Activated gamma-delta T cell treated with Interleukin-2 at 50 U/mL for 16 hours (primary cell): ENCODE measurements at places on chromosomes 16 and 17.
A peak's percentile ranks its signal among the peaks of the same experiment; 100 is the strongest.

GRCh38 chr17:28097901-28098300 is 55.4 kb downstream of the NLK start:
- no peak for DNase-seq

GRCh38 chr16:31033709-31034492 is 543 bp downstream of the STX4 start:
- DNase-seq, result peak; percentile 84

- DNase-seq, result no peak
Observed at GRCh38 chr17:43536236-43536992, 9.7 kb downstream of the ETV4 start.

DNA sequence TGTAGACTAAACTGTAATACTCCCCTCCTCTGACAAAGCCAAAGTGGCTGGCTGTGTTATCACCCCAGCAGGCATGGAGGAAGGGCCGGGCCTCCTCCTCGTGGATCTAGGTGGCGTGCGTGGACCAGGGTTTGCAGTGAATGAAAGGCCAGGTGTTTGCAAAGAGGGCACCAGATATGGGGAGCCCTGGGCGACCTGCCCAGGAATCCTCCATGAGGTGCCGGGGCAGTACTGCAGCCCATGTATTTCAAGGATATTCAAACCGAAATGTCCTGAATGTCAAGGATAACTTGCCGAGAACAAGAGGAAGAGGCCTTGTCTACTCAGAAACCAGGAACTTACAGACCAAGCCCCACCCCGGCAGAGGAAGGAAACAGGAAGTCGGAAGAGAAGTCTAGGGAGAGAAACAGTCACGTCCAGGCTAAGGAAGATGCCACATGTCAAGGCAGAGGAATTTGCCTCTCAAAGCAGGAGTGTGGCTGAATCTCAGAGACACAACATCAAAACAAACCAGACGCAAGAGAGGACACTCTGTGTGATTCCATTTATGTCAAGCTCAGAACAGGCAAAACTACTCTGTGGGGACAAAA is 13.7 kb upstream of the OSGIN1 start:
- DNase-seq, result no peak

DNA sequence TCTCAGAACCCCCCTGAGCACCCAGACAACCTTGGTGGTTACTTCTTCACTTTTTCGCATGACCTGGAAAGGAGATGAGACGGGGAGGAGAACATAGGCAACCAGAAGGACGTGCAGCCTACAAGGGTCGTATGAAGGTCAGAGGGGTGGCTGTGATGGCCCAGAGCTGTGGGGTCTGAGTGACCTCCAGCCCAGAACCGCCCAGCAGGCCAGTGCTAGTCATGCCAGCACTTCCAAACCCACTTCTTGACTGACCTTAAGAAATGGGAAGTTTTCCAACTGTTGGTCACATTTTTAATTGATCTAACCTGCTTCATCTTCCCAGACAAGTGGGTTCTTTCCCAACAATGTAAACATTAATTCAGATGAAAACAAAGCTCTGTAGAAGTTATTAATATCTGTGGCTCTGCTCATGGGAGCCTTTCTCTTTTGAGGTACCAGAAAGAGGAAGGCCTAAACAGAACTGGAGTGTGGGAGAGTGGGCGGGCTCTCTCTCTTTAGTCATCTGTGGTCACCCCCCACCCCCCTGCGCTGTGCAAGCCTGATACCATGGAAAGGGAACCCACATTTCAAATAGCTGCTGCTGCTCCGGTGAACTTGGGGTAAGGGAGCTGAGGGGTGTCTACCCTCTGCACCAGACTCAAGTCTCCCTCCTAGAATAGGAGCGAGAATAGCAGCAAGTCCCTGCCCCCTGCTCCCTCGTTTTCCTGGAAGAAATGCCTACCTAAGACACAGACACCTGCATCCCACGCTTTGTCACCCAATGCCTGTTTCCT is 101.6 kb downstream of the RAB11FIP4 start:
- no peak for DNase-seq

GRCh38 chr17:49090878-49091594 is 41.5 kb upstream of the B4GALNT2 start:
- DNase-seq, result no peak

GRCh38 chr17:51840688-51841087 is 317.8 kb downstream of the CA10 start:
- no peak for DNase-seq

- no peak for DNase-seq
Observed at GRCh38 chr17:59572301-59572924, 7.0 kb downstream of the DHX40 start.

GRCh38 chr17:50367401-50367800 is 5.6 kb downstream of the MRPL27 start:
- DNase-seq, result no peak

DNA sequence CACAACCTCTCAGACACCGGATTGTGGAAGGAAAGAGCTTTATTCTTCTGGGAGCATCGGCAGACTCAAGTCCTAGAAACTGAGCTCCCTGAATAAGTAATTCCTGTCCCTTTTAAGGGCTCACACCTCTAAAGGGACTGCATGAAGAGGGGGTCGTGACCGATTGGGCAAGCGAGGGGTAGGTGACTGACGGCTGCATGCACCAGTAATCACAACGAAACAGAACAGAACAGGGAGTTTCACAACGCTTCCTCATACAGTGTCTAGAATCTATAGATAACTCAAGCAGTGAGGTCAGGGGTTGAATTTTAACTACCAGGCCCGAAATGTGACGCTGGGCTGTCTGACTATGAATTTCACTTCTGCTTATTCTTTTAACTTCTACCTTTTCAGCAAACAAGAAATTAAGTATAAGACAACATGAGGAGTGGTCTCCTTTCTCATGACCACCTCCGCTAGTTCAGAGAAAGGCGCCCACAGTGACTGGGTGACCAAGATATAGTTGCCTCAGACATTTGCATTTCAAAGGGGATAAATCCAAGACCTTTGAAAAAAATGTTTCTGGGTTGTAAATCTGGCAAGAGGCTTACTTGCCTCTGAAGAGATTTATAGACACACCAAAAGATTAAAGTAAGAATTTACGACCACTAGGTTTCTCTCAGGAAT is 88.4 kb upstream of the ATF7IP2 start:
- DNase-seq, result no peak

DNA sequence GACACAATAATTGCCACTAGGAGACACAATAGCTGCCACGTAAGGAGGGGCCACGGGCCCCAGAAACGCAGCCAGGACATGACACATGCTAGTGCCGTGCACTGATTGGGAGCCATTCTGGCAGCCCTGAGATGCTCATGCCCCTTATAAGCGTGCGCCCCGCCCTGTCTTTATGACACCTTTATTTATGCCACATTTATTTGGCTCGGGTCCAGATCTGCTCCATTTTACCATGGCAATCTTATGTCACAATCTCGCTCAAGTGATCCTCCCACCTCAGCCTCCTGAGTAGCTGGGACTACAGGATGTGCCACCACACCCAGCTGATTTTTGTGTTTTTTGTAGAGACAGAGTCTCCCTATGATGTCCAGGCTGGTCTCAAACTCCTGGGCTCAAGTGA is 43.8 kb upstream of the NF1 start:
- no peak for DNase-seq

DNA sequence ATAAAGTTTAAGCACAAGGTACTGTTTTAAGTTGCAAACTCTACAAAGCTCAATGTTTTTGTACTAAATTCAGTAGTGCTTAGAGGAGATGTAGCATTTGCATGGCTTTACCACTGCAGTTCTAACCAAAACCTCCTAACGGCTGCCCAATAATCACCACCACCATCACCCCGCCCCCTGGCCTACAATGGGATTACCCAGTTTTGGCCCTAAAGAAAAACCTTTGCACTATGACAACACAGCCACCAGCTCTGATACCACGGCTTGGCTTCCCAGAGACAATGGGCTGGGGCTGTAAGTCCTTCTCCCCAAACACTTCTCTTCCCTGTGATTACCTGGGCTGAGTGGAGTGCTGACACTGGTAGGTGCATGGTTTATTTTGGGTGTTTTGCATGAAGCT is 58.4 kb upstream of the MTMR4 start:
- no peak for DNase-seq

DNA sequence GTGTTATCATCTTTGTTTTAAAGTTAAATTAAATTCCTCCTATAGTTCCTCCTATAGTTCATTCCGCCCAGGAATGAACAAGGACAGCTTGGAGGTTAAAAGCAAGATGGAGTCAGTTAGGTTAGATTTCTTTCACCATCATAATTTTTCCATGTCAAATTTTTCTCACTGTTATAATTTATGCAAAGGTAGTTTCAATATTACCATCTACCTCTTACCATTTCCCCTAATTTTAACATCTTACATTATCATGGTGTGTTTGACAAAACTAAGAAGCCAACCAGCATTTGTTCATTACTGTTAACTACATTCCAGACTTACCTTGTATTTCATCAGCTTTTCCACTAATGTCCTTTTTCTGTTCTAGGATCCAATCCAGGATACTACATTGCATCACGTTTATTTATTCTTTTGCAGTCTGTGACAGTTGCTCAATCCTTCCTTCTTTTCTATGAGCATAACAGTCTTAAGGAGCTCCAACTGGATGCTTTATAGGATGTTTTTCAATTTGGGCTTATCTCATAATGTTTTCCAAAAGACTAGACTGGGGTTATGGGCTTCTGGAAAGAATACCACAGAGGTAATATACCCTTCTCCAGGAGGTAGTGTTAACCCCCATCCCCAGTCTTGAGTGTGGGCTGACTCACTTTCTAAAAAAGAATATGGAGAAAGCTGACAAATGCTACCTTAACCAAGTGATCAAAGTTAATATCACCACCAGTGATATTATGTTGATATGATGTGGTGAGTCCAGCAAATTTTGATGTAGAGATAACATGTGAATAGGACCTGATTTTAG is 158.5 kb downstream of the PPM1E start:
- DNase-seq, result no peak

DNA sequence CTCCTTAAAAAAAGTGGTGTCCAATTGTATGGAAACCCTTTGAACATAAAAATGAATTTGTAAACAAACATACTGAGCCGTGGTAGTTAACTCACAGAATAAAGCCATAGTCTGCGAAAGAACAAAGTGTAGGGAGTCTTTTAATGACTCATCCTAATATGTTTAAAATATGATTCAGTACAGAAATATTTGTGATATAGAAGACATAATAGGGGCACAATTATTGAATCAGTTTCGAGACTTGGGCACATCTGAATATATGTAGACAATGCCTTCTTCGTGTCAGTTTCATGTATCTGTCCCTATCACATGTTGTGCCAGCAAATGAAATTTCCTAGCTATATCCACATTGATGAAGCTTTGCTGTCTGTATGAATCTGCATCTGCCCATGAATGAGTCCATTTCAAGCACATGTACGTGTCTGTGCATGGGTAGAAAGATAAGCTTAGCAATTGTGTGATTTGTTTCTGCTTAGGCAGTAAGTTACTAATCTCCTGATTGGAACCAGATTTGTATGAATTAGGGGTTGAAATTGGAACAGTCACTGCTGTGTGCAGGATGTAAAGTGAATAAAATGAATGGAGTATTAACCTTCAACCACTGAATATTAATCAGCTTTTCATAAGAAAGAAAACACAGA is 112.5 kb upstream of the SOX9 start:
- DNase-seq, result no peak

- no peak for DNase-seq
Observed at GRCh38 chr17:48123111-48123510, 15.5 kb downstream of the SNX11 start.

DNA sequence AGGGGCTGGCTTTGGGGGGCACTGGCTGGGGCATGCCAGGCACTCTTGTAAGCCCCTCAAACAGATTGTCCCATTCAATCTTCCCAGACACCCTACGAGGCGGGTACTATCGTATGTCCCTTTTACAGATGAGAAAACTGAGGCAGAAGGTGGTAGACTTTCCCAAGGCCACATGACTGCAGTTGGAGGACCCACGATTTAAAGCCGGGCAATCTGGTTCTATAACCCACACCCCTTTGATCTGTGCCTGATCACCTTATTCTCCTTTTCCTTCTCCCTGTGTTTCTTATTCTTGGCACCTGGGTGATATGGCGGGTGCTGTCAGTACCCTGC is 146.3 kb upstream of the IRX3 start:
- no peak for DNase-seq

DNA sequence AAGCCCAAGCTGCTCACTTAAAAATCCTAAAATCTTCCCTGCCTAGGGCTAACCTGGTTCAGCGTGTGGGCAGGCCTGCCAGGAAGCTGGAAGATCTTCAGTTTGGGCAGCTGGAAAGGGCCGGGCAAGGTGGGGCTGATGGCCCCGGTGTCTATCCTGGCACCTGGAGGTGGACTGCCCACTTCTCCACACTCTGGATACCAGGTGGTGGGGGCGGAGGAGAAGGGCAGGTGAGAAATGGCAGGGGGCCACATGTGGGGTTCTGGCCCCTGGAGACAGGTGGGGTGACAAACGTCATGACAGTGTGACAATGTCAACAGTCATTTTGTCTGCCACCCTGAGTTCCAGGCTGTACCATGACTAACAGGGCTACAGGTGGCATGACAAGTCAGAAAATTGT is 78.5 kb upstream of the C16orf82 start:
- DNase-seq, result no peak

DNA sequence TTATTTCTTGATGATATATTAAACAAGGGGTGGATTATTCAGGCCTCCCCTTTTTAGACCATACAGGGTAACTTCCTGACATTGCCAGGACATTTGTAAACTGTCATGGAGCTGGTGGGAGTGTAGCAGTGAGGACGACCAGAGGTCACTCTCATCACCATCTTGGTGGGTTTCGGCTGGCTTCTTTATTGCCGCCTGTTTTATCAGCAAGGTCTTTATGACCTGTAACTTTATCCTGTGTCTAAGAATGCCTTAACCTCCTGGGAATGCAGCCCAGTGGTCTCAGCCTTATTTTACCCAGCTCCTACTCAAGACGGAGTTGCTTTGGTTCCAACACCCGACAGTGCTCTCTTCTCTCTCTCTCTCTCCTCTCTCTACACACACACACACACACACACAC is 221.9 kb downstream of the C16orf95 start:
- no peak for DNase-seq

DNA sequence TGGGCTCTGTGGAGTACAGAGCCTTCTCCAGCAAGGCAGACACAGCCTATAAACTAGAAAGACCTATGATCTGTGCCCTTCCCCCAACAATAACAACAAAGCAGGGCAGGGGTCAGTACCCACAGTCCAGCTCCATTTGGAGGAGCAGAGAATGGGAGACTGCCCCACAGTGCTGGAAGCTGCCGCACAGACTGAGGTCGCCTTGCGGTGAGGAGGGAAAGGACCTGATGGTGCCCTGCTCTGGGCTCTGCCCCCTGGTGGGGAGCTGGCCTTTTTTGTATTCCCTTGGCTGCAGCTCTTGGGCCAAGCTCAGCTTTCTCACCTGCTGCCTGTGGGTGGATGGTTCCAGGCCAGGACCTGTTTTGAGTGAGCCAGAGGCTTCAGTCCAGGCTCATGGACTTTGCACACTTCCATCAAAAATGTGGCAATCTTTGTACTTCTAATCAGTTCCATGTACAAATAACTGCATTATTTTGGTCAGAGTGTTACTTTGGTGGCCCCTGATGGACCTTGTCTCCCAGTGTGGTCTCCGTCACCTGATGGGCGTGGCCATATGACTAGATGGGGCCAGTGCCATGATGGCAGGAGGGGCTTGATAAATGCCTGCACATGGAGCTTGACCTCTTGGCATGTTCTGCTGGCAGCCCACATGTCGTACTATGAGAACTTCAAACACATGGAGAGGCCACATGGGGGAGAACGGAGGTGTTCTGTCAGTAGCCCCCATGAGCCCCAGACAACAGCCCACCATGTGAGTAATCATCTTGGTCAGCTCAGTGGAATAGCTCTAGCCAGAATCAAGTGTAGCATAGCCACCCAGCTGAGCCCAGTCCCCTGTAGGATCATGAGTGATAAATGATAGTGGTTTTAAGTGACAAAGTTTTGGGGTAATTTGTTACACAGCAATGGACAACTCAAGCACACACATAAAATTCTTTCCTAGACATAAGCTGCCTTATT is 24.2 kb downstream of the B9D1 start:
- peak; percentile 57 for DNase-seq
